Upper lobe of right lung (tissue), 1 donor: ENCODE measurements at places on chromosomes 3 and 15. TPM values are rescaled to one million over a fixed set of nuclear protein-coding genes. Genes with fewer than 3 reads are reported as not detected.

DNA sequence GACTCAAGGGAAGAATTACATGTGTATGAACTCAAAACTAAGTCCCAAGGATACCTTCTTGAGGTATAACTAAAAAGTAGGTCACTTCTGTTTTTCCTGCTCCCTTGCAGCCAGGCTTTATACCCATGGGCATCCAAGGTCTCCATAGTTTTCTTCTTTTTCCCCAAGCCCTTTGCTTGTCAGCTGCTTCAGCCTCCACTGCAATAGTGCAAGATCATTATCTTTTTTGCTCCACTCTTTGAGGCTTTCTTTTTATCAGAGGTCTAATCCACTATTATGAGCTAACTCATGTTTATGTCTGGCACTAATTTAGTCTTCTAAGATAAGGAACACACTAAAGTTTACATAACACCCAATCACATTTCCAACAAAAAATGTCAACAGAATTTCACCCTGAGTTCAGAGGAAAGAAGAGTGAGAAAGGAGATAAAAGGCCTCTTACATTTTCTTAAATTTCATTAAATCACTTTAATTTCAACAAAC lies 121.2 kb upstream of the LSAMP start:
- no peaks in the 10 kb centered on the region for H3K4me1 ChIP-seq
- no peaks in the 10 kb centered on the region for H3K36me3 ChIP-seq
- no peak for DNase-seq
- H3K27ac ChIP-seq = no peak overlapping the region
- no peaks in the 10 kb centered on the region for H3K27me3 ChIP-seq

GRCh38 chr3:52302426-52303145 lies 13.5 kb upstream of the DNAH1 start:
- H3K27ac ChIP-seq = no peak overlapping the region
- no peaks in the 10 kb centered on the region for H3K36me3 ChIP-seq
- peaks cover 8% of the 10 kb centered on the region for H3K4me1 ChIP-seq
- H3K4me3 ChIP-seq = no peak overlapping the region
- H3K27me3 ChIP-seq = no peaks in the 10 kb centered on the region

DNA sequence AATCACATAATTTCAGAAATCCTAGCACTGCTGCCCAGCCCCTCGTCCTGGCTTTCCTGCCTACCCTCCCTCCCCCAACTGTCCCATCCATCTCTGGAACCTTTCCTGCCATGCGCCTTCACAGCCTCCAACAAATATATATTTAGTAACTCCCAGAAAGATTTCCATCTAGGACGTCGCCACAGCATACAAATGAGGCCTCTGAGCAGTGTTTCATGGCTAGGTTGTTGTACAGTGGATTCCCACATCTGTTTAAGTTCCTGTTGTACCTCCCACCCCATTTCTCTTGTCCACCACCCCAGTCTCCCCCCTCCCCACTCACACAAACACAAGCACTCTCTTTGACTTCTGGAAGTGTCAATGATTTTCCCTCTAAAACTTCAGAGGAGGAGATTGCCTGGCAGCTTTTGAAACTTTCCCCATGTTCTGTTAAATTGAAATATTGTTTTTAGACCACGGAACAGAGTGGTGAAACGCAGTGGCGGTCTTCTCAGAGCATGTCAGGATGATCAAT lies 280.3 kb upstream of the RORA start:
- H3K27ac ChIP-seq = no peak overlapping the region
- no peaks in the 10 kb centered on the region for H3K36me3 ChIP-seq
- no peak overlapping the region for H3K4me3 ChIP-seq
- H3K27me3 ChIP-seq = no peaks in the 10 kb centered on the region
- no peak for DNase-seq

DNA sequence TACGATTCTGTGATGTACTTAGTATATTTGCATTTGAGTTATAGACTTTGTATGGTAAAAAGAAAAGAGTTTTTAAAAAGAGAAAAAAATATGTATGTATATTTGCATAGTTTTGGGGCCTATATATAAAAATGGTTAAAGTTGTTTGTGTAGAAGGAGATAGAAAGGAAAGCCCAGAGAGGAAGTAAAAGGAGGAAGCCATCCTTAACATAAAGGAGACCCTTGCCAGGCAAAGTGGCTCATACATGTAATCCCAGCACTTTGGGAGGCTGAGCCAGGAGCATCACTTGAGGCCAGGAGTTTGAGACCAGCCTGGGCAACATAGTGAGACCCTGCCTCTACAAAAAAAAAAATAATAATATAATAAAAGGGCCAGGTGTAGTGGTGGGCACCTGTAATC lies 8.4 kb downstream of the SNAP23 start:
- no peaks in the 10 kb centered on the region for H3K27me3 ChIP-seq
- H3K27ac ChIP-seq = no peak overlapping the region
- no peaks in the 10 kb centered on the region for H3K36me3 ChIP-seq
- DNase-seq = no peak
- H3K4me1 ChIP-seq = peaks cover 53% of the 10 kb centered on the region
- no peak overlapping the region for H3K4me3 ChIP-seq

DNA sequence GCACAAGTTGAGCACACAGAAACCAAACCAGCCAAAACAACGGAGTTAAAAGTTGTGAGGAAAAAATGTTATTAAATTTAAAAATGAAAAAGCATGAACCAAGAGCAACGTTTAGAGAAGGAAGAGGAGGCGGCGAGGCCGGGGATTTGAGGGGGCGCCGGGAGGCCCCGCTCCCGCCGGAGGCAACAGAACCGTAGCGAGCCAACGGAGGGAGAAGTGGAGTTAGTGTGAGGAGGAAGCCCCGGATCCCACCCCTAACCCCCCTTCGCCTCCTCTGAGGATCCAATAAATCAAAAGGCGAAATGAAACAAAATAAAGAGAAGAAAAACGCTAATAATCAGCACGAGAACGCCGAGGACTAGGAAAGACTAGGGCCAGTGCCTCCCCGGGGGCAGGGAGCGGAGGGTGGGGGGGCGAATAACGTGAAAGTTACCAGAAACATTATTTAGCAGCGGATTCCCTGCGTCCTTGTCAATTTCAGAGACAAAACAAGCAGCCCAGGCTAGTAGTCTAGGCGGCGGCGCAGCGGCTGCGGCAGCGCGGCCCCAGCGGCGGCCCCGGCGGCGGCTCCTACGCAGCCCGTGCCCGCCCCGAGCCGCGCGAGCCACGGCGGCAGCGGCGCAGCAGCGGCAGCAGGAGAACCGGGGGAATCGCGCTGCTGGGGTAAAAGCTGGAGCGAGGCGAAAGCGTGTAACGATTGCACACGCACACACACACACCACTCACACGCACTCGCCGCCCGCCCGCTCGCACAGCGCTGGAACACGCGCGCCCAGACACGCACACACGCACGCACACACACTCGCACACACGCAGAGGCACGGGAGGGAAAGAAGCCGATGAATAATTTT lies 1.7 kb downstream of the MEIS2 start:
- DNase-seq = no peak
- peaks cover 4% of the 10 kb centered on the region for H3K4me1 ChIP-seq
- H3K27ac ChIP-seq = peak overlapping the region; percentile 85
- H3K4me3 ChIP-seq = peak overlapping the region; percentile 76
- peaks cover 4% of the 10 kb centered on the region for H3K27me3 ChIP-seq

- no peak overlapping the region for H3K27ac ChIP-seq
- H3K36me3 ChIP-seq = peaks cover 97% of the 10 kb centered on the region
- H3K27me3 ChIP-seq = no peaks in the 10 kb centered on the region
- no peak for DNase-seq
Measured at GRCh38 chr3:150567328-150567727, 20.7 kb downstream of the EIF2A start.

- no peak overlapping the region for H3K27ac ChIP-seq
- no peaks in the 10 kb centered on the region for H3K36me3 ChIP-seq
- H3K4me1 ChIP-seq = no peaks in the 10 kb centered on the region
- no peaks in the 10 kb centered on the region for H3K27me3 ChIP-seq
Measured at GRCh38 chr3:30131191-30131590, 475.2 kb upstream of the TGFBR2 start.

DNA sequence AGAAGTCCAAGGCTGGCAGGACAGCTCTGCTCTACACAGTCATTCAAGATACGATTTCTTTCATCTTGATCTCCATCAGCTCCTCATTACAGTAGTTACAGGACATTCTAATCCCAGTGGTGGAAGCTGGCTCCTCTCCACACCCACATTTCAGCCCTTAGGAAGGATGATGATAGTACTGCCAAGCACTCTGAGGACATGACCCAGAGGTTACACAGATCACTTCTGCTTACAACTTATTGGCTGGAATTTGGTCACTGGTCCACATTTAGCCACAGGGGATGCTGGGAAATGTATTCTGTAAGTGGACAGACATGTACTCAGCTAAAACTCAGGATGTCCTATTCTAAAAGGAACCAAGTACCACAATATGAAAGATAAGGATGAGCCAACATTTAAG lies 77.1 kb downstream of the IQCH start:
- no peak overlapping the region for H3K4me3 ChIP-seq
- no peaks in the 10 kb centered on the region for H3K4me1 ChIP-seq
- no peaks in the 10 kb centered on the region for H3K36me3 ChIP-seq
- no peak for DNase-seq
- no peaks in the 10 kb centered on the region for H3K27me3 ChIP-seq

- no peaks in the 10 kb centered on the region for H3K36me3 ChIP-seq
- H3K27ac ChIP-seq = no peak overlapping the region
- no peak for DNase-seq
- H3K4me3 ChIP-seq = no peak overlapping the region
Measured at GRCh38 chr15:98686983-98687382, 38.6 kb downstream of the IGF1R start.

GRCh38 chr3:98823791-98824190 lies 60.7 kb downstream of the ST3GAL6 start:
- no peaks in the 10 kb centered on the region for H3K4me1 ChIP-seq
- no peak overlapping the region for H3K27ac ChIP-seq
- H3K27me3 ChIP-seq = no peaks in the 10 kb centered on the region
- H3K4me3 ChIP-seq = no peak overlapping the region

DNA sequence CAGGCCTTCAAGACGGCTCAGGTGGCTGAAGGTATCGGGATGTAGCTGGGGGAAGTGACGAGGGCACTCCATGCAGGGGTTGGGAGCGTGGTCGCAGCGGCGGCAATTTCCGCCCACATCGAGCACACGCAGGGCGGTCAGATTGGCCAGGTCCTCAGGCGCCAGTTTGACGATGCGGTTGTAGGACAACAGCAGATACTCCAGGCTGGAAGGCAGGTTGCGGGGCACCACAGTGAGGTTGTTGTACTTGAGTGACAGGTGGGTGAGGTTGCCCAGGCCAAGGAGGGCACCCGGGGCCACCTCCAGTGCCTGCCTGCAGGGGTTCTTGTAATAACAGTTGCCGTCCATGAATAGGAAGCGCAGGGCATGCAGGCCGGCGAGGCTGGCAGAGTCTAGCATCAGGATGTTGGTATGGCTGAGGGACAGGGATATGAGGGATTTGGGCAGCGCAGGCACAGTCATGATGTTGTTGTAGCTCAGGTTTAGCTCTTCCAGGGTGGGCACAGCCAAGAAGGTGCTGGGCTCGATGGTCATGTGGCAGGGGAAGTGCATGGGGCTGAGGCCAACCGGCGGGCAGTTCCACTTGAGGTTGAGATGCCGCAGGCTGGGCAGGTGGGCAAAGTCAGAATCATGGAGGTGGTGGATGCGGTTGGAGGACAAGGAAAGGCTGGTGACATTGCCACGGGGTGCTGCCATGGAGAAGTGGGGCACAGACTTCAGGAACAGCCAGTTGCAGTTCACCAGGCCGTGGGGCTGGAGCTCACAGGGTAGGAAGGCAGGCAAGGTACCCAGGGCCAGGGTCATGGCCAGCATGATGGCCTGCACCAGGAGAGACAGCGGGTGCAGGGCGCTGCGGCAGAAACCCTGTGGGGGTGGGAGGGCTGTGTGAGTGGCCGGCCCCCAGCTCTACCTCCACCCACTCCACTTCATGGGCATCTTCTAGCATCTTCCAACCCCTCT lies 1.7 kb downstream of the TLR9 start:
- H3K4me3 ChIP-seq = no peak overlapping the region
- peaks cover 9% of the 10 kb centered on the region for H3K36me3 ChIP-seq
- peak; percentile 61 for DNase-seq
- peaks cover 19% of the 10 kb centered on the region for H3K4me1 ChIP-seq
- no peak overlapping the region for H3K27ac ChIP-seq
- no peaks in the 10 kb centered on the region for H3K27me3 ChIP-seq

- no peaks in the 10 kb centered on the region for H3K27me3 ChIP-seq
- H3K36me3 ChIP-seq = no peaks in the 10 kb centered on the region
Measured at GRCh38 chr3:171768281-171768900, 41.9 kb downstream of the PLD1 start.

GRCh38 chr3:166472015-166472414 lies 634.8 kb upstream of the BCHE start:
- no peaks in the 10 kb centered on the region for H3K36me3 ChIP-seq
- no peak overlapping the region for H3K4me3 ChIP-seq
- H3K4me1 ChIP-seq = no peaks in the 10 kb centered on the region
- no peaks in the 10 kb centered on the region for H3K27me3 ChIP-seq
- H3K27ac ChIP-seq = no peak overlapping the region
- no peak for DNase-seq

DNA sequence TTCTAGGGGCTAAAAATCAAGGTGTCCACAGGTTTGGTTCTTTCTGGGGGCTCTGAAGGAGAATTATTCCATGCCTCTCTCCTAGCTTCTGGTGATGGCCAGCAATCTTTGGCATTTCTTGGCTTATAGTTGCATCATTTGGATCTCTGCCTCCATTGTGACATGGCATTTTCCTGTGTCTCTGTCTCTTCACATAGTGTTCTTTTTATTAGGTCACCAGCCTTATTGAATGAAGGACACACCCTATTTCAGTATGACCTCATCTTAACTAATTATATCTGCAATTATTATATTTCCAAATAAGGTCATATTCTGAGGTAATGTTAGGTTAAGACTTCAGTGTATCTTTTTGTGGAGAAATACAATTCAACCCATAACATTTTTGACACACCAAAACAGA lies 3.2 kb upstream of the GBE1 start:
- DNase-seq = no peak
- no peak overlapping the region for H3K4me3 ChIP-seq
- no peaks in the 10 kb centered on the region for H3K36me3 ChIP-seq
- peaks cover 12% of the 10 kb centered on the region for H3K4me1 ChIP-seq
- no peaks in the 10 kb centered on the region for H3K27me3 ChIP-seq
- H3K27ac ChIP-seq = no peak overlapping the region

DNA sequence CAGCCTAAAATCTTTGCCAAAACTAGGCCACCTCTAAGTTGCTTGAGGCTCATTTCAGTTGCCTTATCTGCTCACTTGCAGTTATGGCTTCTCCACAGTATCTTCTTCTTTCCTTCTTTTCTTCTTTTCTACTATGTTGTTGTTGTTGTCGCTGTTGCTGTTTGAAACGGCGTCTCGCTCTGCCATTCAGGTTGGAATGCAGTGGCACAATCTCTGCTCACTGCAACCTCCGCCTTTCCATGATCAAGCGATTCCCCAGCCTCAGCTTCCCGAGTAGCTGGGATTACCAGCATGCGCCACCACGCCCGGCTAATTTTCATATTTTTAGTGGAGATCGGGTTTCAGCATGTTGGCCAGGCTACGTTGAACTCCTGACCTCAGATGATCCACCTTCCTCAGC lies 210.8 kb upstream of the NR2F2 start:
- H3K36me3 ChIP-seq = no peaks in the 10 kb centered on the region
- no peak for DNase-seq
- no peak overlapping the region for H3K4me3 ChIP-seq
- H3K27me3 ChIP-seq = no peaks in the 10 kb centered on the region
- H3K4me1 ChIP-seq = no peaks in the 10 kb centered on the region

ADGRG7 gene
- total RNA-seq = not detected

GHSR gene
- not detected for total RNA-seq

ISL2 gene
- not detected for total RNA-seq

MESP1 gene
- total RNA-seq = 4.9 TPM

GRAMD1C gene
- 6.4 TPM for total RNA-seq
